Fibroblast of the aortic adventitia (primary cell): ENCODE measurements at places on chromosomes 13 and 19. TPM values are rescaled to one million over a fixed set of nuclear protein-coding genes. Genes with fewer than 3 reads are reported as not detected.

ZNF583 gene
- 8.3 and 12.1 TPM in 2 replicates for total RNA-seq

ETV2 gene
- 0.81 and 1.6 TPM in 2 replicates for total RNA-seq

NAPSA gene
- not detected in 2 replicates for total RNA-seq

GARIN5A gene
- total RNA-seq, result not detected in 2 replicates

CAMSAP3 gene
- total RNA-seq, result not detected in 2 replicates

CPB2 gene
- not detected in 2 replicates for total RNA-seq

MICOS13 gene
- total RNA-seq, result 15.4 and 31.1 TPM in 2 replicates

PRSS57 gene
- total RNA-seq, result not detected in 2 replicates

SPC24 gene
- total RNA-seq, result 8.9 and 49.0 TPM in 2 replicates

KASH5 gene
- not detected in 2 replicates for total RNA-seq

KIR2DL4 gene
- not detected in 2 replicates for total RNA-seq

ASPDH gene
- not detected in 2 replicates for total RNA-seq

SIGLECL1 gene
- not detected in 2 replicates for total RNA-seq

RHPN2 gene
- 0.90 and 2.3 TPM in 2 replicates for total RNA-seq

CCDC8 gene
- 8.5 and 26.9 TPM in 2 replicates for total RNA-seq

GNG7 gene
- total RNA-seq, result 0.45 and 0.65 TPM in 2 replicates

ADAMTS10 gene
- 15.8 and 18.5 TPM in 2 replicates for total RNA-seq

PLPP2 gene
- total RNA-seq, result 15.7 and 16.6 TPM in 2 replicates

FUT3 gene
- total RNA-seq, result not detected in 2 replicates

PEX11G gene
- 1.6 and 5.4 TPM in 2 replicates for total RNA-seq

SOX1 gene
- total RNA-seq, result not detected in 2 replicates

SELENOW gene
- 62.9 and 154 TPM in 2 replicates for total RNA-seq

C2CD4C gene
- total RNA-seq, result not detected in 2 replicates

CYP4F3 gene
- not detected in 2 replicates for total RNA-seq

PPP1R13L gene
- 1.3 and 2.8 TPM in 2 replicates for total RNA-seq

BRD4 gene
- total RNA-seq, result 15.5 and 25.3 TPM in 2 replicates

NCR1 gene
- total RNA-seq, result not detected in 2 replicates

COX7A1 gene
- 5.4 and 17.0 TPM in 2 replicates for total RNA-seq

PGLYRP1 gene
- total RNA-seq, result not detected in 2 replicates

SYCN gene
- total RNA-seq, result not detected in 2 replicates

GDF15 gene
- total RNA-seq, result 23.8 and 27.6 TPM in 2 replicates

CATSPERD gene
- not detected in 2 replicates for total RNA-seq

SIGLEC9 gene
- total RNA-seq, result 0.09 TPM in 1 of 2 replicates, not detected in the other

ZNF610 gene
- 1.7 and 2.3 TPM in 2 replicates for total RNA-seq

POSTN gene
- 136 and 546 TPM in 2 replicates for total RNA-seq

KCNJ14 gene
- total RNA-seq, result 0.54 and 1.3 TPM in 2 replicates

ZNF726 gene
- 0.33 and 3.2 TPM in 2 replicates for total RNA-seq

ZNF99 gene
- not detected in 2 replicates for total RNA-seq

SEMA6B gene
- 0.72 and 1.7 TPM in 2 replicates for total RNA-seq

SOX21 gene
- 0.09 TPM in 1 of 2 replicates, not detected in the other for total RNA-seq

URAD gene
- total RNA-seq, result not detected in 2 replicates

IGSF23 gene
- not detected in 2 replicates for total RNA-seq
